ENCODE measurements at places on chromosomes 11 and 22. TPM values are rescaled to one million over a fixed set of nuclear protein-coding genes. Genes with fewer than 3 reads are reported as not detected.

The AKIP1 gene
- 17.8 TPM for polyA plus RNA-seq

The PHOX2A gene
- polyA plus RNA-seq = not detected

The OR8D1 gene
- not detected for polyA plus RNA-seq

The PPP2R1B gene
- 6.3 TPM for polyA plus RNA-seq

The GAB4 gene
- not detected for polyA plus RNA-seq

The CALCA gene
- not detected for polyA plus RNA-seq

The TTC9C gene
- polyA plus RNA-seq = 31.1 TPM

The ZNF280A gene
- not detected for polyA plus RNA-seq

The UPK3A gene
- not detected for polyA plus RNA-seq

The GRAP2 gene
- polyA plus RNA-seq = 0.82 TPM

The PLAAT5 gene
- polyA plus RNA-seq = 0.12 TPM

The OR8G5 gene
- not detected for polyA plus RNA-seq

The DERL3 gene
- 0.58 TPM for polyA plus RNA-seq

The KCNQ1 gene
- polyA plus RNA-seq = 0.31 TPM

The PISD gene
- polyA plus RNA-seq = 30.4 TPM

The FBLN1 gene
- 50.3 TPM for polyA plus RNA-seq

The TRIM22 gene
- 13.4 TPM for polyA plus RNA-seq

The NAV2 gene
- polyA plus RNA-seq = 4.3 TPM

The OR52I2 gene
- not detected for polyA plus RNA-seq

The CCT8L2 gene
- not detected for polyA plus RNA-seq

The OR51B2 gene
- not detected for polyA plus RNA-seq

The CATSPERZ gene
- 0.39 TPM for polyA plus RNA-seq

The BET1L gene
- 18.0 TPM for polyA plus RNA-seq

The NEFH gene
- 0.42 TPM for polyA plus RNA-seq
